Stimulated activated CD4-positive, alpha-beta T cell treated with anti-CD3 and anti-CD28 coated beads, Interleukin-15, amount 100 ng/mL, for 1 hour (primary cell): ENCODE measurements at places on chromosomes 11 and 22.

DNA sequence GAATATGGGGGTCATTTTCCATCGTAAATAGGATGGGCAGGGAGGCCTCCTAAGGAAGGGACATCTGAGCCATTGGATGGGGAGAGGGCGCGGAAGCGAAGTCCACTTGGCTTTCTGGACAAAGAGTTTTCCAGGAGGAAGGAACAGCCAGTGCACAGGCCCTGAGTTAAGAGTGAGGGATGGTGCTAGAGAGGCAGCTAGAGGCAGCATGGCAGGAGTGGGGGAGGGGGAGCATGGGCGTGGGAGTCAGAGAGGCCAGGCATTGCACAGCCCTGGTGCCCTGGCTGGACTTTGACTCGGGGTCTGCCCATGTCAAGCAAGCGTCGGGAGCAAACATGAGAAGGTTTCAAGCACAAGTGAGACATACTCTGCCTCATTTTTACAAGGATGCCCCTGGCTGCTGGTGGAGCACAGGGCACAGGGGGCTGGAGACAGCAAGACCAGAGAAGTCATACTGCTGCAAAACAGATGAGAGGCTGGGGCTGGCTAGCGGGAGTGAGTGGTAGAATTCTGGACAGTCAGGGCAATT is 9.0 kb downstream of the GNAZ start:
- DNase-seq: no peak

- no peak for DNase-seq
These were observed 57.2 kb upstream of the PRDM11 start for GRCh38 chr11:45089251-45089650.

DNA sequence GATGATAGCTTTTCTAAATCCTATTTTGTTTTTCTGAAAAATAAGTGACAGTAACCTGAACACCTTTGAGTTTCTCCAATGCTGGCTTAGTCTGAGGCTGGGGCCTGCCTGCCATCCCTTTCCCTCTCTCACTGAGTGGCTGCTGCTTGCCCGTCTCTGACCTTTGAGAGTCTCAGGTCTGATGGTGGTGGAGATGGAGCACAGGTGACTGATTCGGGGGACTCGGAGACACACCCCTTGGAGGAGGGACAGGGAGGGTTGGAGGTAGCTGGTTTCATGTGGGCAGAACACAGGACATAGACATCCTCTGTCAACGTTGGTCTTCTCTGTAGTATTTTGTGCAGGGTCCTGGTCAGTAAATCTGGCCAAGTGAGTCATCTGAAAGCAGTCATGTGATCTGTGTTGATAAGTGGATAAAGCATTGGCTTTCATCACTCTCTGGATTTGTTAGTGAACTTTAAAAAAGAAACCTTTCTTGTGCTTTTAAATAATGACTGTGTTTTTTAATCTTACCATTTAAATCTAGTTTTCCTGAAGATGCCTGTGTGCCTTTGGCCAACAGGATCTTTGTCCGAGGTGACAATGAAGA is 47.1 kb upstream of the CLDN5 start:
- DNase-seq: no peak

- no peak for DNase-seq
These were observed 41.3 kb downstream of the XKR3 start for GRCh38 chr22:16783930-16784354.

DNA sequence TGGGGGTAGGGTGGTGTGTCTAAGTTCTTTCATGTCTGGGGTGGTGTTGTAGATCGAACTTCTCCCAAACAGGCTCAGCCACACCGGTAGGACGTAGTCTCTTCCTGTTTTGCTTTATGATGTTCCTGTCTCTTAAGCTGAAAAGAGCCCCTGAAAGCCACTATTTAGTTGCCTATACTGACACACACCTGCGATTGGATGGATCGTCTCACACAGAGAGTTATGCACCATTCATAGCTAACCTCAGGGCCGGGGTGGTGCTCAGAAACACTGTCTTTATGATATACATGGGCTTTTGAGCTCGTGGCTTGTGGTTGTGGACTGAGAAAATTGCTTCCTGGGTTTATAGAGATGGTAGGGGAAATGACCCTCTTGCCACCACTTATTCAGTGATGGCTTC is 137.6 kb downstream of the TEAD1 start:
- DNase-seq: no peak

DNA sequence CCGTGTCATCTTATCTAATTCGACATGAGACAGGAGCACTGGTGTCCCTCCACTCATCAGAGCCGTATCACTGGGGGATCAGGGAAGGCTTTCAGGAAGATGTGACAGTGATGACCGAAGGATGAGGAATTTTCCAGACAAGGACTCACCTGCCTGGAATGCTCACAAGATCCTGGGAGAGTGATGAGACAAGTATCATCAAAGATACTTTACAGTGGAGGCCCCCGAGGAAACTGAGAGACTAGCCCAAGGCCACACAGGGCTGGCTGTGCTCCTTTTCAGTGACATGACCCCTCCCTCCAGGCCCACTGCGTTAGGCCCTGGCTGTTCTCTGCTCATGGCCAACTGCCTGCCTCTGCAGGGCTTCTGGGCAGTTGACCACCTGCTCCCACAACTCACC is 13.0 kb downstream of the CLPB start:
- DNase-seq: no peak

DNA sequence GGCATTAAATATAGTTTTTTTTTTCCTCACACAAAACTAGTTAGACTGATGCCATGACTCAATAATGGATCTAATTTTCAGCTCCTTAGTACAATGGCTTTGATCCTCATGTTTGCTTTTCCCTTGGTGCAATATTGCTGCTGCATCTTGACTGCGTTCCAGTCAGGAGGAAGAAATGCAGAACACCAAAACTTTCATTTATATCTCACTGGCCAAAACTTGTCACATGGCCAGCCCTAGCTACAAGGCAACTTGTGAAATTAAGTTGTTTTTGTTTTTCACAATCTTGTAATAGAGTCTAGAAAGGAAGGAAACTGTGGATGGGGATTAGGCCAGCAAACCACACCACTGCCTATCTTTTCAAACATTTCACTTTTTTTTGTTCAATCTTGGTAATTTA is 36.7 kb downstream of the SMC1B start:
- DNase-seq: no peak

GRCh38 chr11:55697817-55698216 is 35.8 kb downstream of the OR4C6 start:
- no peak for DNase-seq

- DNase-seq: no peak
These were observed 15.8 kb downstream of the TOLLIP start for GRCh38 chr11:1293619-1294015.

- DNase-seq: no peak
These were observed 825 bp downstream of the ARHGAP20 start for GRCh38 chr11:110711448-110711775.

GRCh38 chr22:48616656-48617055 is 1211.0 kb downstream of the BRD1 start:
- no peak for DNase-seq

GRCh38 chr22:46069521-46070214 is 80.7 kb upstream of the PPARA start:
- DNase-seq: no peak

GRCh38 chr11:93662175-93662570 is 691 bp downstream of the CEP295 start:
- no peak for DNase-seq

GRCh38 chr22:30332551-30332950 is 5.8 kb upstream of the TBC1D10A start:
- DNase-seq: no peak

DNA sequence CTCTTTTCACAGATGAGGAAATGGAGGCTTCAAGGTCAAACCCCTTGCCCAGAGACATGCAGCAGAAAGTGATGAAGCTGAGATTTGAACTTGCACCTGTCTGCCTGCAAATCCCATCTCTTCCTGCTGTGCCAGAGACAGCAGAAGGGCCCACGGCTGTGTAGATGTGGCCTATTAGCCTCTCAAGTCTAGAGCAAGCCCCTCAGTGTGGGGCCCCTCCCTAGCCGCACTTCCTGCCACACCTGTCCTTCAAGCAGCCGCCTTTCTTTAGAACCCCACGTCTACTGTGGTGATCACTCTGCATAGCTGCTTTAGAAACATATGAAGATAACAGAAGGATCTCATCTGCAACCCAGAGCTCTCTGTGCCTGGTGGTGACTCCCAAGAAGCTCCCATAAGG is 41.2 kb upstream of the JAM3 start:
- DNase-seq: no peak

- no peak for DNase-seq
These were observed 481.7 kb upstream of the CADM1 start for GRCh38 chr11:115985896-115986295.

DNA sequence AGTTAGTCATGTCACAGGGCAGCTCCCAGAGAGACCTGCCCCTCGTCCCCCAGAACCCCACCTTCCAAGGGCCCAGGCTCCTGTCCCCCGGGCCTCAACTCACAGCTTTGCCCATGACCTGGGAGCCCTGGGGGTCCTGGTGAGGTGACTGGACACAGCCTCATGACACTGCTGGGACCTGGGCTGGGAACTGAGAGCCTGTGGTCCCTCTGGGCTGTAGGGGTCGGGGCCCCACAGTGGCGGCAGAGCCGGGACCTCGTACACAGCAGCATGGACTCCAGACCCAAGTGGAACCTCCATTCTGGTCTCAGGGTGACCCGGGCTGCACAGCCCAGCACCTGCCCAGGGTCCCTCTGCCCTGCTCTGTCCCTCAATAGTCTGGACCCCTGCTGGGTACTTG is 6.9 kb downstream of the APOBEC3A start:
- no peak for DNase-seq

- no peak for DNase-seq
These were observed 40.4 kb downstream of the BBOX1 start for GRCh38 chr11:27081056-27081455.

GRCh38 chr11:111684251-111684650 is 81.9 kb downstream of the PPP2R1B start:
- DNase-seq: no peak

GRCh38 chr11:65323813-65324212 is 9.1 kb downstream of the CDC42EP2 start:
- no peak for DNase-seq

DNA sequence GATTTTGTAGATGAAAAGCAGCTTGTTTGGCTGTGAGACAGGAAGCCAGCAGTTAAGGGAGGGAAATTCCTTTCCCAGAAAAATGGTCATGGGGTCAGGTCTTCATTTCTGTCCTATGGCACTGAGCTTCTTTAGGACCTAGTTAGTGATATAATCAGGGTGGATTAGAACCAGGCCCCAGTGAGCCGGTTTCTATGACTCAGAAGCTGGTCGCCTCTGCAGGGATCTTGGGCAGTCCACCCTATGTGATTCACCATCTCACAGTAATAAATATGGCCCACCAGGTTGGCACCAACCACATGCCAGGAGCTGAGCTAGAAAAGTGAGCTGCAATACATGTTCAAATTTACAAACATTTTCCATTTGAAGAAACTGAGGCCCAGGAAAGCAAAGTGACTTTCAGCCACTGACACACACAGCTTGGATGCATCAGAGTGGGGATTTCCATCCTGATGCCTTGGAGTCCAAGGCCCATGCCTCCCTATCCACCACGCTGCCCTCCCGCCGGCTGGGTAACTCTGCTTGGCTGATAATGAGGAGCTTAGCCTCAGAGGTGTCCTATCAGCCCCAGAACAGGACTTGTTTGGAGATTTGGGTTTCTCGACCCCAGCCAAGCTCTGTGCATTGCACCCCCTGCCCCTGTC is 42.0 kb downstream of the CD82 start:
- no peak for DNase-seq

DNA sequence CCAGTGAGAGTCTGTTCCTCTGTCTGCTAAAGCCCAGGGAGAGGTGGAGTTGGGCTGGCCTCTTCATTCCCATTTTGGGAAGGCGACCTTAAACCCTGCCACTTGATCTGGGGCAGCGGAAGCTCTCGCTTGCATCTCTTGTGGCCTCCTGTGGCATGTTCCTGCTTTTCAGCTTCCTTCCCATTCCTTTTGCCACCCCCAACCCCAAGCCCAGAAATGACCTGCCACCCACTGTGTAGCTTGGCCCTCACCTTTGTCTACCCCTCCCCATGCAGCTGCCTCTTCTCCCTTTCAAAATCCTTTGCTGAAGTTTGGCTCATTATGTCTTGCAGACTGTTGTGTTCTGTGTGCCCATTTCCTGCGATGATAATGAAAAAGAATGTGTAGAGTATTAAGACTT is 110.2 kb downstream of the DBX1 start:
- no peak for DNase-seq

DNA sequence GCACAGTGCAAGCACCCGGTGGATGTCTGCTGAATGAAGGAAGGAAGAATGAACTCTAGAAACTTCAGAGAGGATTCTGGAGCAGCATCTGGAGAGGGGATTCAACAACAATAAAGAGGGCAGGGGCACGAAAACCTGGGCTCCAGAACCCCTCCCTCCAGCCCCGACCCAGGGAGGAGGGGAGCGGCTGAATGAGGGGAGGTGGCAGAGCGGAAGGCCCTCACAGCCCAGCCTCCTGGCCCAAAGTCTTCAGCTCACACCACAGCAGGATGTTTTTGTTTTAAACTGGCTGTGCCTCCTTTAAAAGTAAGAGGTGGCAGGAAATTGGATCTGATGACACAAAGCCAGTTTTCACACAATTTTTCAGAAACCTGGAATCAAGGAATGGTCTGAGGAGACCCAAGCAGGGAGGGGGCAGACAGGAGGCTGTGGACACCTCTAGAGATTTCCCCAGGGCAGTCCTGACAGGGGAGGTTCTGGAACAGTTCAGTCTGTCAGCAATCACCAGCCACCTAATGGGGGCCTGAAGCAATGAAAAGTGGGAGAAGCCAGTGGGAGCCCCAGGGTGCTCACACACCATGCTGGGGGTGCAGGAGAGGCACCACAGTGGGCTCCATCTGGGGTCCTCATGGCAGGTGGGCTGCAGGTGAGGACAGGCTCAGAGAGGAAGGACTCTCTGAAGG is 44.4 kb upstream of the TCF20 start:
- DNase-seq: no peak

- DNase-seq: no peak
These were observed 27.6 kb upstream of the BAIAP2L2 start for GRCh38 chr22:38137876-38138687.

DNA sequence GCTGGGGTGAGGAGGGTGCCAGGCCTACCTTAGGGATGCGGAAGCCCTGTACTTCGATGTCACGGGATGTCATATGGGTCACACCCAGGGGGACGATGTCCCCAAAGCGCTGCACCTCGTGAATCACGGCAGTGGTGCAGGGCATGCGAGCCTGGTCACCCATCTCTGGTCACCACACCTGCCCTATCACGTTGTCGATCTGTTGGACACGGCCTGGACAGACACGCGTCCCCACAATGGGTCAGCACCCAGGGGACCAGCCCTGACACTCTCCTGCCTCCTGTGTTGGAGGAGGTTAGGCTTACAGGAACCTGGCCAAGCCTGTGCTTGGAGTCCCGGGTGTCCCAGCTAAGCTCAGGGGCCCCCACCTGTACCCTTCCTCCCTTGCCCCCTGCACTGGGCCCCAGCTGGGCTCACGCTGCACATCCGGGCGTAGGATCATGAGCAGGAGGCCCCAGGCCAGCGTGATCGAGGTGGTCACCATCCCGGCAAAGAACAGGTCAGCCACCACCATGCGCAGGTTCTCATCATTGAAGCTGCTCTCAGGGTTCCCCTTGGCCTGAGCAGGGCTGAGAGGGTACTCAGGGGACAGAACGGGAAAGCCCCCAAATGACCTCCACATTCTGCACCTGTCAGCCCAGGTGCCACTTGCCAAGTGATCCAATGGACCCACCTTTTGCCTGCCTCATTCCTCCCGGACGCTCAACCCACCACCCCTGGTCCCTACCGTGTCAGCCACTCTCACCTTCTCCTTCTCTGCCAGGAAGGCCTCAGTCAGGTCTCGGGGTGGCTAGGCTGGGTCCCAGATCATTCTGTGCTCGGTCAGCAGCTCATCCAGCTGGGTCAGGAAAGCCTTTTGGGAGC is 20.3 kb upstream of the CYP2D6 start:
- no peak for DNase-seq
